Stimulated activated CD8-positive, alpha-beta memory T cell treated with anti-CD3 and anti-CD28 coated beads, Interleukin-12 subunit alpha, Interleukin-12 subunit beta, amount 100 ng/mL, for 1 hour (primary cell): ENCODE measurements at places on chromosomes 3 and 15.

- no peak for DNase-seq
Measured at GRCh38 chr3:3772920-3773319, 26.3 kb upstream of the LRRN1 start.

GRCh38 chr15:94206463-94207167 is 24.7 kb upstream of the MCTP2 start:
- no peak for DNase-seq

DNA sequence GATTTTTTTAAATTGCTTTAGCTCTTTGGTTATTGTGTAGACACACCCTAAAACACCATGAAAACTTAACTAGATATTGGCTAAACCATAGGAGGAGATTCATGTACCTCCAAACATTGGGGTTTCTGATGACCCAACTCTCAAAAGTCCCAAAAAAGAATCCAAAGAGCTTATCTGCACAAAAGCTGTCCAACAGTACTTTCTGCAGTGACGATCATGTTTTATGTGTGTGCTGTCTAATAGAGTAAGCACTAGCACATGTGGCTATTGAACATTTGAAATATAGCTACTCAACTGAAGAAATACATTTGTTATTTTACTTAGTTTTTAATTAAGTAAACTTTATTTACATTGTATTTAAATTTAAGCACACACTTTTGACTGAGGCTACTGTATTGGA is 818.2 kb upstream of the LMCD1 start:
- no peak for DNase-seq

DNA sequence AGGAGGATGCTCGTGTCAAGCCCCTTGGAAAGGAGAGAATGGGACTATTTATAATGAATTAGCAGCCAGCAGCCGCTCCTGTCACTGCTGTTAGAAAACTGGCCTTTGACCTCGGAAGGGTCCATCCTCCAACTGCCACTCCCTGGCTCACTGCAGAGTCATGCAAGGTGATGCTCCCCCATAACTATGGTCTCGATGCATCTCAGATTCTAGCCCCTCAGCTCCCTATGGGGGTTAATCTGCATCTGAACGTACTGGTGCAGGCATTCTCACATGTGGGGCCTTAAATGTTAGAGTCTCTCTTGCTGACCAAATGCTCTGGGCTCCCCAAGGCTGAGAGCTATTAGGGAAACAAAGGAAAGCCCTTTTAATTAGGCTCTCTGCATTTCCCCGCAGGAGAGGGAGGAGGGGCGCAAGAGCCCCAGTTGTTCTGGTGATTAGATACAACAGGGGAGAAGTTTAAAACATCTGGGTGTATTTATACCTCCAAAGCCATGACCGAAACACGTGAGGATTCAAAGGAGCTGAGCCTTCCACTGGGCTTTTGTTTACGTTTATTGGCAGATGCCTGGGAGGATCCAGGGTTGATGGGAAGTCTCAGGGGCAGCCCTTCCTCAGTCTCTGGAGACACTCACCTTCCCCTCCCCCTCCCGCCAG is 182.5 kb downstream of the OPA1 start:
- no peak for DNase-seq

- DNase-seq = no peak
Measured at GRCh38 chr15:40061212-40061901, 22.4 kb upstream of the SRP14 start.
